ENCODE measurements at places on chromosomes 11 and 22.

- DNase-seq = no peak
Measured at GRCh38 chr11:35815556-35816315, 128.1 kb upstream of the LDLRAD3 start.

DNA sequence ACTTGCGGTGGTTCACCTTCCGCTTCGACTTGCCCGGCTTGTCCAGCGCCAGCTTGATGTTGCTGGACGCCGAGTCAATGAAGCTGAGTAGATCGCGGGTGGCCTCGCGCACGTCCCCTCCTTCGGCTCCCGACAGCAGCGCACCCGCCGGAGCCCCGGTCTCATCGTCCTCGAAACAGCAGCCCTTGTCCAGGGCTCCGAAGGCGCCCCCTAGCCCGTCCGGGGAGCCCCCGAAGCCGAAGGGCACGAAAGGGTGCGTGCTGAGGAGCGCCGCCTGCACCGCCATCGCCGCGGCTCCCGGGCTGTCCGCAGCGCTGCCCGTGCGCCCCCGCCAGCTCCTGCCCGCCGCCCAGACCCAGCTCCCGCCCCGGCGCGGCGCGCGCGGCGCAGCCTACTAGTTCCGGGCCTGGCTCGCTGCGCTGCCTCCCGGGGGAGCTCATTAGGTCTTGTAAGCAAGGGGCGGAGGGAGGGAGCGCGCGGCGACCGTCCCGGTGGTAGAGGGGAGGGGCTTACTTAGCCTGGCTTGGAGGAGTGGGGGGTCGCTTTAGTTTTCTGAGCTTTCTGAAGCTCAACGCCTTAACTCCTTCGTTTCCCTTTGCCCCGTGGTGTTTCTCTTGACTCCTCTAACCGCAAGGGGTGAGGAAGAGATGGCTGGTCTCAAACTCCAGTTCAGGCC, at the start of gene FAM181B:
TSS of gene FAM181B (minus strand) at position 421 of the 676 bp plus-strand sequence. CDS start at position 286, 135 bp downstream.
- peak; percentile 3 for DNase-seq

GRCh38 chr22:44210722-44211121, 30.0 kb downstream of the PARVG start:
- no peak for DNase-seq

GRCh38 chr11:68211546-68211945, 1.6 kb downstream of the KMT5B start:
- no peak for DNase-seq

DNA sequence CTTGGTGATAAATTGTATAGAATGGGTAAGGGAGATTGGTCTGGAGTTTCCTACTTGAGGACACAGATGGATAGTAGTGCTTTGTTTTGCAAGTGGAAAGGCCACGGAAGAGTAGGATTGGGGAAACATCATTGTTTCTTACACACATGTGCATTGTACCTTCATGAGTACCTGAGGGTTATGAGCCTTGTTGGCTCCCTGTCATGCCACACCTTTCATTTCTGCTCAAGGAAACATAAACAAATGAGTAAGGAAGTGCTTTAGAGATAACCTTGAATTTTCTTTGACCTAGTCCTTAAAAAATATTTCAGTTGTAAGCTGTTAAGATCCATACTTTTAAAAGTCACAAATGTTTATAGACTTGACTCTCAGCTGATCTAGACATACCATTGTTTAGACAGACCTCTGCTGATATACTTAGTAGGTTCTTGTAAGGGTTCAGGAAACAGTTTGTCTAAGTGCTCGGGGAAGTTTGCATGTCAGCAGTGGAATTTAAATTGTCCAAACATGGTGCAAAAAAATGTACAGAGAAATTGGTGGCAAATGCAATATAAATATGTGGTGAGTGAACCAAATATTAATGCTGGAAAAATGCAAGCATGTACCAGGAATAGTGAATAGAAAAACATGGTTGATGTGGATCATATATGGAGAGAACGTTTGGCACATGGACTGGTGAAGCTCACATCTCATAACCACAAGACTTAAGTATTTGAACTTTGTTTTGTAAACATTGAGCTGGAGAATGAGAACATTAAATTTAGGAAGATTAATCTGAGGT, 40.9 kb downstream of the GAS2 start:
- DNase-seq = no peak

GRCh38 chr11:15745266-15745665, 611.1 kb downstream of the SOX6 start:
- no peak for DNase-seq

DNA sequence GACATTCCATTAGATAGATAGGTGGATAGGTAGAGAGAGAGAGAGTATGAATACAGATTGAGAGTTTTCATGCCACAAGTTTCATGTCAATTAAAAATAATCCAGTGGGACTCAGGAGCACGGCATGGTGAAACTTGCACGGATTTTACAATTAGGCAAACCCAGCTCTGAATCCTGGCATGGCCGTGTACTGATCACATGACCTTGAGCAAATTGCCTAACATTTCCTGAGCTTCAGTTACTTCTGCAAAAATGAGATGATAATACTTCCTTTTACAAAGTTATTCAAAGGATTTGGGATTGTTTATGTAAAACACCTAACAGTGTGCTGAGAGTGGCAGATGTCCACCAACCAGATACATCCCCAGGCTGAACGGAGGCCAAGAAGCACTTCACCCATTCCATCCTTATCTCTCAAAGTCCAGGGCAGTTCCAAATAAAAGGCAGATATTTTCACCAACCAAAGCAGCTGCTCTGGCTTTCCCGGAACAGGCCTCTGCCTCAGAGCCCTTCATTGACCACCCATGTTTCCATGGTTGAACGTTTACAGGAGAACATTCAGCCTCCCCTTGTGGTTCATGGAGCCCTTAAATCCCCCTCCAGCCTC, 17.9 kb downstream of the APLNR start:
- no peak for DNase-seq

- DNase-seq = no peak
Measured at GRCh38 chr11:65226103-65226442, 35.7 kb upstream of the POLA2 start.

- no peak for DNase-seq
Measured at GRCh38 chr22:43996981-43997265, 27.2 kb upstream of the PARVB start.

DNA sequence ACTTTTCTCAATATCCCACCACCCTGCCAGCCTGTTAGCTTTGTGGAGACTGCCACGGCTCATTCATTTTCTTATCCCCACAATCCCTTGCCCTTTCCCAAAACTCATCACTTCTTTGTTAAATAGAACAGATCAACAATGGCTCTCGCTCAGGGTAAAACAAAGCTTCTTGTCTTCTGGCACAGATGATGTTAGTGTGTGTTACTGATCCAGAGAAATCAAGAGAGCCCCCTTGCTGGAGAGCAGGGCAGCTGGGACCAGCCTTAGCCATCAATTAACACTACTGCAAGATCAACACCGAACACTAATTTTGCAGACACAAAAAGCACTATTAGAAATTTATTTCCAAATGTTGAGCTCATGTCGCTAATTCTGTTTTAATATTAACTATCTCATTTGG, 420.9 kb downstream of the TENM4 start:
- DNase-seq = no peak

DNA sequence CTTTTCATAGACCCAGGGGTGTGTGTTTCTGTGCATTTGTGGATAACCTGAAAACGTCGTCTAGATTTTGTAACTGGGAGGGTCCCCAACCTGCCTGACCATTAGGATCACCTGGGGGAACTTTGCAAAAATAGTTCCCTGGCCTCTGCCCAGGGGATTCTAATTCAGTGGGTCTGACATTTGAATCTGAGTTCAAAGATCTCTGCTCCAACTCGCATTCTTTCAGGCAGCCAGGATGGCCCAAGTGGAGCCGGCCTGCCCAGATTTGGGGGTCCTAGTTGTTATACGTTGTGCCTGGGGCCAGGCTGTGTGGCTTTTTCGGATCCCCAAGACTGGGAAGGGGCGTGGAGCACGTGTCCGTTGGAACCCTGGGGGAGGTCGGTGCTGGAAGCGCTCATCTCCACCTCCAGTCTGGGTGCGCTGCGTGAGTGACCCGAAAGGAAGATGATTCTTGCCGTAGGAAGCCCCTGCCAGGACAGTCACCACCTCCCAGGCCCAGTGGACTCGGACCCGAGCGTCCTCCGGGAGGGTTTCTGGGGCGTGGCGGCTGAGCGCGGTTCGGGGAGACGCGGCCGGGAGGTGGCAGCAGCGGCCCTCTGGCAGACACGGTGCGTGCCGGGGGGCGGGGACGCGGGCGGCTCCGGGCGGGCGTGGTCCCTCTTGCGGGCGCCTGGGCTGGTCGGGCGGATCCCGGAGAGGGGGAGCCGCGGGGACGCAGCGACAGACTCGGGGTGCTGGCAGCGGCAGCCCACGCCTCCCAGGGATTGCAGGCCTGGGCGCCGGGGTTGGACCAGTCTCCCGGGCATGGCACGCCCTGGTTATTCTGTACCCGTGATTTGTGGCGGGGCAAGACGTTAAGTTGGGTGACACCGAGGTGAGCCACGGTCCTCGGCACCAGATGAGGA, 29.2 kb upstream of the PLET1 start:
- DNase-seq = peak; percentile 71

GRCh38 chr11:122917311-122917710, 34.8 kb downstream of the JHY start:
- no peak for DNase-seq

GRCh38 chr11:102685338-102685737, 20.2 kb downstream of the MMP27 start:
- no peak for DNase-seq

DNA sequence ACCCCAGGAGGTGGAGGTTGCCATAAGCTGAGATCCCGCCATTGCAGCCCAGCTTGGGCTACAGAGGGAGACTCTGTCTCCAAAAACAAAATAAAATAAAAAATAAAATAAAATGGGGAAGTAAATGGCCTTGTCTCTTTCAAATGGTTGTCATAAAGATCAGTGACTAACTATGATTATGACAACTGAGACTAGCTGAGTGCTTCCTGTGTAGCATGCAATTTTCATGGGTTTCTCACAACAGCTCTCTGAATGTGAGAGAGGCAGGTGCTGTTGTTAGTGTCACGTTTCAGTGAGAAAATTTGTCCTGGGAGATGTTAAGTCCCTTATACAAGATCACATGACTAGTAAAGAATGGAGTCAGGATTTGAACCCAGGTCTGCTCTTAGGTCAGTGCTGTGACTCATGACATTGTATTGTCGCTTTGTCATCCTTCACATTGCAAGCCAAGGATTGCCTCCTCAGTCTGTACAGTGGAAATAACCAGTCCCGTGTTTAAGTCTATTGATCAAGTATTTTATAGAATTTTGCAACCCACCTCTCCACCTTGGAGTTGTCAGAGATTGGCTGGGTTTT, 163.3 kb upstream of the CCDC90B start:
- DNase-seq = no peak

DNA sequence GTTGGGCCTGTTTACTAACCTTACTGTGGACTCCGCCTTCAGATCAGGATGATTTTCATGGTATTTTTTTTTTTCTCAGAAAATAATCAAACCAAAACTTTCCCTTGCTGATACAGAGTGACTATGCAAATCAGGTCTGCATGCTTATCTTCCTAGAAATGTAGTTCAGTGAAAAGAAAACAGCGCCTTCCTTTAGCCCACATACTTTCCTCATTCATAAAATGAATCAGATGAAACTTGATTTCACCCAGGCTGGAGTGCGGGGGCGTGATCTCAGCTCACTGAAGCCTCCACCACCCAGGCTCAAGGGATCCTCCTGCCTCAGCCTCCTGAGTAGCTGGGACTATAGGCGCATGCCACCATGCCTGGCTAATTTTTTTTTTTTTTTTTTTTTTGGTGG, 26.0 kb downstream of the ZNRF3 start:
- no peak for DNase-seq

- DNase-seq = no peak
Measured at GRCh38 chr11:85651118-85651517, 3.4 kb downstream of the TMEM126A start.

- no peak for DNase-seq
Measured at GRCh38 chr11:64396079-64396591, 37.2 kb downstream of the RPS6KA4 start.

Measured in effector CD8-positive, alpha-beta T cell (primary cell).